ENCODE measurements at places on chromosomes 4 and X.
A peak's percentile ranks its signal among the peaks of the same experiment; 100 is the strongest.

GRCh38 chrX:44314259-44314734 is 29.2 kb downstream of the EFHC2 start:
- DNase-seq = peak; percentile 9

GRCh38 chr4:98969878-98970785 is 25.4 kb upstream of the METAP1 start:
- no peak for DNase-seq

DNA sequence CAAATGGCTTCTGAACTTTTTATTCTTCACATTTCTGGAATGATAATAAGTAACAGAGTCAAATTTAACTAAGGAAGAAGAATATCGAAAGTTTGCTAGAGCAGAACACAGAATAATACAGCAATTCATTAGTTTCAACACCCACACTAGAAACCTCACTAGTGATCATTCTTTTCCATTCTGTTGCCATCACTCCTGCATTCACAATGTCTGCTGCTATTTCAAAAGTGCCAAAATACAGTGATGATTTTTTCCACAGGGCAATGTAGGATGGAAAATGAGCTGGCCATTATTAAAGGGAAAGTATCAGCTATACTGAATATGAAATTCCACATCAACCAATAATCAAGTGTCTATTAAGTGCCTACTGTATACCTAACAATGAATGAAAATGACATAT is 186.7 kb downstream of the USP46 start:
- DNase-seq = no peak

GRCh38 chr4:183969596-183969995 is 64.5 kb downstream of the STOX2 start:
- DNase-seq = no peak

GRCh38 chr4:98602270-98602669 is 56.1 kb downstream of the TSPAN5 start:
- DNase-seq = no peak

DNA sequence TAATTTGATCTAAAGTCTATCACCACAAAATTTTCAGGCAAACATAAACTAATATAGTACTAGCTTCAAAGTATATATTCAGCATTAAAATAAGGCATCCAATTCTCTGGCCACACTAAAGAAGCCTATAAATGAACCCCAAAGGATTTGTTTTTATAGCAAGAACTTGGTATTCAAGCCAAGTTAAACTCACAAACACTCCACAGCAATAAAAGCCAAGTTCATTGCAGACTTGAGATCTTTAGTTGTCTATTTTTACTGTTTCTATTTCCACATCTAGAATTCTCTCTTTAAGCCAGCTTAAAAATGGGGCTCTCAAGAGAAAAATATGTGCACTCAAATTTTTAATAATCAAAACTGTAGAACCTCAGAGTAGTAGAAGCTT is 51.1 kb downstream of the WDFY3 start:
- DNase-seq = no peak

DNA sequence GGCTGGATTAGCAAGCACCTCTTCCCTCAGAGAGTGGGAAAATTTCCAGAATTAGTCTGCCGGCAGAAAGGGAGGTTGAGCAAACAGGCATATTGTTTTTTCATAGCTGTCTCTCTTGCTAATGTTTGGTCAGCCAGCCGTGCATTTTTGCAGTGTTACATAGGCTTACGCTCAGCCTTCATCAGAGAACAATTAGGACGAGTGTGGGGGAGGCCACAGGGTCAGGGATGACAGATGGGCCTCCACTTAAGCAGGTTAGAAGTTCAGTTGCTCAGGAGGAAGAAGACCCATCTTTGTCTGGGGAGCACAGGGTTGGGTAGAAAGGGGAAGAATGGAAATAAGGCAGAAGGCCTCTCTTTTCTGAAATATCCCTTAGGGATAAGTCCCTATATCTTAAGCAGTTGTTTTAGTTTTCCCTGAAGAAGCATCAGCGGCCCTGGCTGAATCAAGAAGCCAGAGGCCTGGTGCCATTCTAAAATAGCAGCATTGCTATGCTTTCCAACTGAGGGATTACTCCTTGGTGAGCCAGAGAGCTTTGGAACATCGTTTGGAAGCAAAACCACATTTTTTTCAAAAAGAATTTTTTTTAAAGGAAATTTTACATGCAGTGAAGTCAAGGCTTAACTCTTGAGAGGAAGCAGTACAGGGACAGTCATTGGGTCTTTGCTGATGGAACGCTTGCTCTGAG is 118.8 kb downstream of the SMIM20 start:
- DNase-seq = no peak

DNA sequence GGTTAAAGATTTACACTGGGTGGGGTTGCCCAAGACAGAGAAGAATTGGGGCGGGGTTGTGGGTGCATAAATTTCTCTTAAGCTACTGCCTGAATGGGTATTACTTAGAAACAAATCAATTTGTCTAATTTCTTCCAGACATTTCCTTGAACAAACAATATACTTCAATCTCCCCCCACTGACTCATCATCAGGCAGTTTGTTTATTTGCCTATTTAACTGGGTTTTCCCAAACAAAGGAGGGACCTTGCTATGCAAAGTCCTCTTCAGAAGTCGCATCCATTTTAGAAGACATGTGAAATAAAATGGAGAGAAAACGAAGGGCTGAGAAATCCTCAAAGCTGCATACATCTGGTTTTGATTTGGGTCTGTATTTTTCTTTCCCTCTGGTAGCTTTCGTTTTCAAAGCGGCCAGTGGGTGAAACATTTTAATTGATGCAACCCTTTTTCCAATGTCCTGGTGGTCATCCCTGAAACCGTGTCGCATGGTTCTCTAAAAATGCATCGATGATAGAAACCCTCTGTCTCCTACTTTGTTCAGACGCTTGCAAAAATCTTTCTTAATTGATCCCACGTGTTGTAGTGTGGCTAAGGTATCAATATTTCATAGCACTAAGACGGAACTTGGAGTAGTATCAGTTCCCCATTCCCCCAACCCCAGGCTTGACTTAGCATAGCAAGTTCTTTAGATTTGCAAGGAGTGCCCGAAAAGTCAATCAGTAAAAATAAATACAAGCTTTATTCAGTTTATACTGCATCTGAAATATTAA is 115.1 kb upstream of the MXRA5 start:
- DNase-seq = no peak

DNA sequence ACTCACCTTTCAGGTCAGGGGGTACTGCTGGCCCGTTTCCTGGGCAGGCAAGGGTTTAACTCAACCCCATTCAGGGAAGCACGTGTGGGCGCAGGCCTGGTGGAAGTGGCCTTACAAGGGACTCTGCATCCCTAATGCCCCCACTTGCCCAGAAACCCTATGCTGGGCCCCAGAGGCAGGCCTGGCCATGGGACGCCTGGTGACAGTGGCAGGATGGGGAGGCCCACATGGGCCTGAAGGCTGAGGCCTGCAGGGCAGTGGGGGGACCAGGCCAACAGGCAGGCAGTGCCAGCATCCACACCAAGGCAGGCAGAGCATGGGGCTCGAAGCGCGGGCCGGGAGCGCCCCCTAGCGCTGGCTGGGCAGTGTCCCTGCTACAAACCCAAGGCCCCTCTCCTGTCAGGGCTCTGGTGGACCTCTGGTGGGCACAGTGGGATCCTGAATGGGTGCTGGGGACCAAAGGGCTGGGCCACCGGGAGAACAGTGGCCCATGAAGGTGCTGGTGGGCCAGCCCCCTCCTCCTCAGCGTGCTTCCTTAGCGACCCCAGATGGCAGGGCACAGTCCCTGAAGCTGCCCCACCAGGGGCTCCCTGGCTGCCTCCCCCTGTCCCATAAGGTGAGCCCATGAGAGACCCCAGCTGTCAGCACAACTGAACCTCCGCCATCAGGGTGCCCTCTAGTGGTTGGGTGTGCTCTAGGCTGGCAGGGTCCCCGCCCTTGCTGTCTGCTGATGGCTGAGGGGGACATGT is 16.8 kb downstream of the FGFR3 start:
- DNase-seq = peak; percentile 84

DNA sequence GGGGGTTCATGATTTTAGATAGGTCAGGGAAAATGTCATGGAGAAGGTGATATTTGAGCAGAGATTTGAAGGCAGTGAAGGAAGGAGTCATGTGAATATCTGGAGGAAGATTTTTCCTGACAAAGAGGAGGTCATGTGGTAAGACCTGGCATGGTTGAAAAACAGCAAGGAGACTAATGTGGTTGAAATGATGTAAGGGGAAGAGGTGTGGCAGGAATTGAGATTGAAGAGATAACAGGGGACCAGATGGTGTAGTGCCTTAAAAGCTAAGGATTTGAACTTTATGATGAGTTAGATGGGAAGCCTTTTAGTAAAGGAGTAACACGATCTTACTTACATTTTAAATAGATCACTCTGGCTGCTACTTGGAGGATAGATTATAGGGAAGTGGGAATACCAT is 210.9 kb downstream of the RTL9 start:
- no peak for DNase-seq

GRCh38 chr4:139761461-139761860 is 95.8 kb downstream of the MGST2 start:
- DNase-seq = no peak

GRCh38 chr4:109303140-109303496 is 660 bp upstream of the COL25A1 start:
- DNase-seq = no peak

- no peak for DNase-seq
Observed at GRCh38 chr4:136558940-136559494, 973.3 kb downstream of the PCDH18 start.

- no peak for DNase-seq
Observed at GRCh38 chr4:6489927-6490326, 17.5 kb upstream of the PPP2R2C start.

GRCh38 chrX:129534816-129535578 is 5.1 kb upstream of the OCRL start:
- DNase-seq = no peak

- peak; percentile 75 for DNase-seq
Observed at GRCh38 chr4:112290341-112290740, 4.6 kb upstream of the TIFA start.

GRCh38 chr4:30399476-30399875 is 320.7 kb upstream of the PCDH7 start:
- no peak for DNase-seq

DNA sequence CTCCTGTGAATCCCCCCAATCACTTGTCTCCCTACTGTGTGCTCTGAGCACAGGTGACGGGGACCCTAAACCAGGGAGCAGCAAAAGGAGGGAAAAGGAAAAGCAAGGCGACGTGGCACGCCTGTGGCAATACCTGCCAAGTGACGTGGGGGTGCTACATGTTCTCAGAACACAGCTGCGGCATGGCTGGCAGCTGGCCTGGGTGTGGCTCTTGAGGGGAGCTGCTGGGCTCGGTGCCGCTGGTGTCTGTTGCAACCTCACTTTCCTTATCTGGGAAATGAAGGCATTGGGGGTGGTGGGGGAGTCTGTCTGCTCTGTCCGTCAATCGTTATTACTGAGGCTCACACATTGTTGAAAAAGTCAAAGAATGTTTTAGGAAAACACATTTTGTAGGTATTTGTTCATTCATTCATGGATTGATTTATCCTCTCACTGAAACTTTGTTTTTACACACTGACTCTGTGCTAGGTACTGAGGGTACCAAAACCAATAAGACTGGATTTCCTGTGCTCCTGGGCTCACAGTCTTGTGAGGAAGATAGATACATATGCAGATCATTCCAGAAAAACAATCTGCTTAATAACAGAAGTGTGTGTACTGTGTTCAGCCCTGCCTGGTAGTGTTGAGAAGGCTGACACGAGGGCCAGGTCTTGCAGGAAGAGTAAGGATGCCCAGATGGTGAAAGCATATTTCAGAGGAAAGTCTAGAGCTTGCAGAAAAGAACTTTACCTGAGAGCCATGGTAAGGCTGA is 217.6 kb downstream of the PTTG2 start:
- peak; percentile 63 for DNase-seq

DNA sequence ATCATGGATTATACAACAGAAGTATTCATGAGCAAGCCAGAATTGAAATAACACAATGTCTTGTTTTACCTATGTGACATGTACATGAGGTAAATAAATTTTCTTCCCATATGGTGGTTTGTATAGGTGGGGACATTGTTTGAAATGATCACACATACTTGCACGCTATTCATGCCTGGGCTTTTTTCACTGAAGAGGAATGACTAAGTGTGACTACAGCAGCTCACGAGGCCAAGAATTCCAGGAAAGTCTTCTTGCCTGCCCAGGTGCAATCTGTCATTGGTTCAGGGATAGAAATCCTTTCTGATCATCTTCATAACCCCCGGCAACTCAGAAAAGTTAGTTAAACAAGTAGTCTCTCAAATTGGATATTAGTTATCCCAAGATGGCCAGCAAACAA is 36.3 kb upstream of the AREG start:
- DNase-seq = no peak

DNA sequence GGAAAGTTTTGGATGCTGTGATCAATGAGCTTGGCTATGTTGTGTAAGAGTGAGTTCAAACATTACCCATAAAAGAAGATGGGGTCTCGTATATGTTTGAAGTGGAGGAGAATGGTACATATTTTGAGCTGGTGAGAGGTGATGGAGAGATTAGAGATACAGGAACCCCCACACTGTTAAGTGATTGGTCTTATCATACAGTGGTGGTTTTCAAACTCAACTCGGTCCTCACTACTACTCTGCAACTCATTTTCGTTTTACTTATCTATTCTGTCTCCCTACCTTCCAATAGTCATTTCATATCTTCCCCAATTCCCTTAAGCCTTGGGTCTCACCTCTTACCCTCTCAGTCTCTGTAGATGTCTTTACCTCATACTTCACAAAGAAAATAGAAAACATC is 16.4 kb upstream of the TNIP3 start:
- DNase-seq = no peak

DNA sequence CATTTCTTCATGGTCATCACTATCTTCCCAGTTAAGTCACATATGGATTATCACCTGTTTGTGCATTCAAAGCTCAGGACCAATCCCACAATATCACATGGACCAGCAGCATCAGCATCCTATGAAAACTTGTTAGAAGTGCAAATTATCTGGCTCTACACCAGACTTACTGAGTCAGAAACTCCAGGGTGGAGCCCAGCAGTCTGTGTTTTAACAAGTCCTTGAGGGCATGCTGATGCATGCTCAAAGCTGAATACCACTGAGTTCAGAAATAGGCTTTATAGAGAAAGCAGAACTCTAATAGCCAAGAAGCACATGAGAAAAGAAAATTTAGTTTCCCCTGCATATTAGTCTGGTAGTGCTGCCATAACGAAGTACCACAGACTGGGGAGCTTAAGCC is 62.4 kb upstream of the GABRQ start:
- no peak for DNase-seq

GRCh38 chrX:131308980-131309379 is 19.9 kb upstream of the IGSF1 start:
- DNase-seq = no peak

DNA sequence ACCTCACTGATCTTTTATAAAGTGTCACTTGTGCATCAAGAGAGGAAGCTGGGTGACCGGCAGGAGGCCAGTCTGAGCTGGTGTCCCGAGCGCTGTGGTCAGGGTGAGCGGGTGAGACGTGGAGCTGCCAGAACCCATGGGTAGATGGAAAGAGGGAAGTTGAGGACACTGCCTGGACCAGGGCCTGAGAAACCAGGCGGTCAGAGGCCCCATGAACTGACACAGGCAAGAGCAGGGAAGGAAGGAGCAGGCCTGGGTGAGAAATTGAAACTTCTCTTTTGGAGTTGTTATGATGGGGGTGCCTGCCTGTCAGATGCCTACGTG is 192.6 kb downstream of the AFAP1 start:
- no peak for DNase-seq

GRCh38 chr4:38101563-38101962 is 141.4 kb downstream of the PTTG2 start:
- no peak for DNase-seq

- no peak for DNase-seq
Observed at GRCh38 chrX:30060718-30061117, 154.6 kb upstream of the MAGEB2 start.

- DNase-seq = no peak
Observed at GRCh38 chrX:120144178-120144844, 14.1 kb upstream of the RHOXF2 start.

GRCh38 chrX:143058120-143058519 is 32.4 kb downstream of the SPANXN4 start:
- DNase-seq = no peak

Data from activated naive CD4-positive, alpha-beta T cell treated with anti-CD3 and anti-CD28 coated beads for 36 hours (primary cell).